Stimulated activated CD8-positive, alpha-beta memory T cell treated with anti-CD3 and anti-CD28 coated beads, Interleukin-15, amount 100 ng/mL, for 4 hours (primary cell): ENCODE measurements at places on chromosomes 12 and 14.

DNA sequence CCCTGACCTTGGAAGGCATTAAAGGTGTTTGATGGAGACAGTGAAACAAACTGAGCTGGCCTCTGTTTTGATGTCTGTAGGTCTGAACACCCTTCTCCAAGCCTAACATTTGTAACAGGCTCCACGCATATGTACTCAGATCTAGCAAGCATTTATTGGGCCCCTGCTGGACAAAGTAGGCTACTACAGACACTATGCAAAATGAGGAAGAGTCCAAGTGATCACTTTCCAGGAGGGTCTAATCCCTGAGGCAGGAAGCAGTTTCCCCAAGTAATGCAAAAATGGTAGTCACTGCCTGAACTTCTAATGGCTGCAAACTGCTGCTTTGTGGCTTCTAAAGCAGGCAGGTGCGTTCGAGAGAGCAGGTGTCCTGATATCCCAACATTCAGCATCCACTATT lies 405.8 kb downstream of the MED13L start:
- no peak for DNase-seq

DNA sequence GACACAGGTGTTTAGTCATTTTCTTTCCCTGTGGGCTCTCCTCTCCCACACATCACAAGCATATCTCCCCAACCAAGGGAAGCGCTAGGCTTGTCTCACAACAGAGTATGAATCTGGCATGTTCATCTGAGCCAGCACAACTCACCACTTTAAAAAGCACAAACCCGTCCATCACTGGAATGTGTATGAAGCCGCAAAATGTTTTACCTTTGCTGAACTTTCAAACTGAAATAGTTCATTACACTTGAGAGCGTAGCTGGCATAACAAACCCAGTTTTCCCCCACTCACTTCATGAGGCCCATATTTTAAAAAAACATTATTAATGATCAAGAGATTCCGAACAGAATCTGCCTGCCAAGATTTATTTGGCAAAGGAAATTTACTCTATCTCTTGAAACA lies 15.8 kb downstream of the NID2 start:
- DNase-seq = no peak

DNA sequence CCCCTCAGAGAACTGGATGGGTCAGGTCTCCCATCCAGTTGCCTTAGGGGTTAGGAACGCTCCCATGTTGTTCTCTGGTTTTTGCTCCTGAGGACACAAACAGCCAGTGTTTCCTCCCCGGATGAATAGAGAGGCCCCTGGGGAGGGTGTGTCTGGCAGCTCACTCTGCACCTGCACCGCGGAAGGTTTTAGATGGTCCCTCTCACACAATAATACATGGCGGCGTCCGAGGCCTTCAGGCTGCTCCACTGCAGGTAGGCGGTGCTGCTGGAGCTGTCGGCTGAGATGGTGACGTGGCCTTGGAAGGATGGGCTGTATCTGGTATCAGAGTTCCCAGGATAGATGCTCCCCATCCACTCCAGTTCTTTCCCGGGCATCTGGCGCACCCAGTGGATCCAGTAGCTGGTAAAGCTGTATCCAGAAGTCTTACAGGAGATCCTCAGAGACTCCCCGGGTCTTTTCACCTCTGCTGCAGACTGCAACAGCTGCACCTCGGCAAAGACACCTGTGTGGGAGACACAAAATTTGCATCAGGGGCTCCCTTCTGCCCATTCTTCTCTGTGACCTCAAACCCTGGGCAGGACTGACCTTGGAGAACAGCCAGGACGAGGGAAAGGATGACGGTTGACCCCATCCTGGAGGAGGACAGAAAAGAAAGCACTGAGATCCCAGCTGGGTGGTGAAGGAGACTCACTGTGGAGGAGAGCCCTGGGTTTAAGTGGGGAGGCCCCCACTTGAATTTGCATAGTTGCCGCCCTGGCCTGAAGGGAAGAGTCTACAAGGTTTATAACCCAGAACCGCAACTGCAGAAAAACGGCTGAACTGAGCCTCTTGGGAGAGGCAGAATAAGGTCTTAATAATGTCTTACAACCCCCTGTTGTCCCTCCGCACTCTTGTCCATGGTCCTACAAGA lies 1324.8 kb downstream of the TMEM121 start:
- no peak for DNase-seq

DNA sequence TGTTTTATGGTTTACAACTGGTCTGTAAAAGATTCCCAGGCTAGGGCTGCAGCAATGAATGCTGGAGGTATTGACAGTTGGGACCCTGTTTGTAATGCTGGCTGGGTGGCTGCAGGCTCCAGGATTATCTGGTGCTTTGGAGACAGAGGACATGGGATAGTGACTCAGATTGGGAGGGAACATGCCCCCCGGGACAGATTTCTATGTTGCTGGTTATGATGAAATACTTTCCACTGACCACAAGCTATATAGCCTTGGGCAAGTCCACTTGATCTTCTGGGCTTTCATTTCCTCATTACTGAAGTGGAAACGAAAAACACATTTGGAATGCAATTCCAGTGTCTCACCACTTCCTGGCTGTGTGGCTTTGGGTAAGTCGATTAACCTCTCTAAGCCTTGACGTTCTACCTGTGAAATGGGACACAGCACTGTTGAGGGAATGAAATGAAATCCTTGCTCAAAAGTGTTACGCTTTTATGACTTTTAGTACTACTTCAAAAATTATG lies 6.3 kb upstream of the TPCN1 start:
- DNase-seq = no peak

- DNase-seq = no peak
Measured at GRCh38 chr14:54746019-54746418, 156.6 kb downstream of the GCH1 start.

GRCh38 chr14:92392711-92393110 lies 69.7 kb downstream of the SLC24A4 start:
- DNase-seq = no peak

DNA sequence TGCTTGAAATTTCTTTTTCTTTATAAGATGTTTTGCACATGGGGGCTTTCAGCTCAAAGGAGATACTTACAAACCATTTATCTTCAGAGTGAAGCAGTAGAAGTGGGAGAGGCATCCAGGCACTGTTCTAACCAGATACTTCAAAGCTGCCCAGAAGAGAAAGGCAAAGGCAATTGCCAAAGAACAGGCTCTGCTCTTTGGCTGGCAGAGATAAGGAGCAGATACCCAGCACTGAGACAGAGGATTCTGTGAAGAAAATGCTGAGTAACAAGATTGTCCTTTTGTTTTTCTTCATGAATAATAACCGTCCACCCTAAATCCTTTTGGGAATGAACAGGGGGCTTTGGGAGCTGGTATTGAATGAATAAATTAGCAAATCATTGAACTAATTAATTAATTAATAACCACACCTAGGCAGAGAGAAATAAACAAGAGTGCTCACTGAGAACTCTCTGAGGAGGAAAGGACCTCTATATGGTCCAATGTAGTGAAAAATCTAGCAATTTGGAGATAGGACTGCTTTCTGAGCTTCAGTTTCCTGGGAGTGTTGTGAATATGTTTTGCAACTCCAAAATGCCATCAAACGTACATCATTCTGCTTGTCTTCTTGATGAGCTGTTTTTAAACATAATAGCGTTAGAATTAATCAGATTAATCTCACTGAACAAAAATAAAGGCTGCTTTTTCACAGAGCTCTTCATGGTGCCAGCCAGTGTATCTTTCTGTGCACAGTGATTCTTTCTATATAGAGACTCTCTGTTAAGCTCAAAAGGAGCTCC lies 192.8 kb upstream of the AMIGO2 start:
- no peak for DNase-seq

DNA sequence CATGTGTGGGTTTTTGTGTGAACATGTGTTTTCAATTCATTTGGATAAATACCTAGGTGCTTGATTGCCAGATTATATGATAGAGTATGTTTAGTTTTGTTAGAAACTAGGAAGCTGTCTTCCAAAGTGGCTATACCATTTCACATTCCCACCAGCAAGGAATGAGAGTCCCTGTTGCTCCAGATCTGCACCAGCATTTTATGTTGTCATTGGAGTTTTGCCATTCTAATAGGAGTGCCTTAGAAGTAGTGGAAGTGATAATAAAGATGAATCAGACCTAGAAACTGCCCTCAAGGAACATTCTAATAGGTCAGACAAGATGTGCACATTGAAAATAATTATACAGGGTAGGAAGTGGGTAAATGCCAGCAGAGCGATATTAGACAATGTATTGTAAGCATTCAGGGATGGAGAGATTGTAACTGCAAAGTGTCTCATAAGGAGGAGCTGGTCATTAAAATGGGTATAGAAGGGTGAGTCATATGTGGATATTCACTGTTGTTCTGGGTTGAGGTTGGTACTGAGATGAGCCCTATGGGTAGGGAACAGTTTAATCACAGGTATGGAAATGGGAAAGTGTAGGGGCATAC lies 71.4 kb downstream of the MNAT1 start:
- DNase-seq = no peak

GRCh38 chr14:64089920-64090319 lies 204.3 kb downstream of the ESR2 start:
- DNase-seq = no peak

DNA sequence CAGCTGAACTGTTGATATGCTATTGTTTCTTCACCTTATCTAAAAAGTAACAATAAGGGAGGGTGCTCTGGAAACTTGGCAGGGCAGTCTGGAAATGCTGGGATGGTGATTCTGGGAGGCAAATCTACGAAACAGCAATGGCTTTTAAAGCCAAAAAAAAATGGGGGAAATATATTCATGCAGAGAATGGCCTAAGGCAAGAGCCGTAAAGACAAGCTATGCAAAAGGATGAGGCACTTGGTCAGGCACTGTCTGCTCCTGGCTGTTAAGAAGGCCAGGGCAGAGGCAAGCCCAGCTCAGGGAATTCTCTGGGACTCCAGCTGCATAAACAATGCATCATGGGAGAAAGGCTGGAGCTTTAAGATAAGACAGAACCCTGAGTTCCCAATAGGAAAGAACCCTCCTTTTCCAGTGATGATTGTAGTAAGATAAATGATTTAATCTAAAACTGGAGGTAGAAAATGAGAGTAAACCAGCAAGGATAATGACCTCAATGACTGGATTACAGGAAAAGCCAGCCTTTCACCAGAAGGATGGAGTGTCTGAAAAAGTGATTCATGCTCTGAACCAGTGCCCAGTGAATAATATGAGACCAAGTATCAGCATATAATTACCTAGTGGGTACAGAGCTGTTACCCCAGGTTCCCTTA lies 46.0 kb downstream of the ITPR2 start:
- no peak for DNase-seq

DNA sequence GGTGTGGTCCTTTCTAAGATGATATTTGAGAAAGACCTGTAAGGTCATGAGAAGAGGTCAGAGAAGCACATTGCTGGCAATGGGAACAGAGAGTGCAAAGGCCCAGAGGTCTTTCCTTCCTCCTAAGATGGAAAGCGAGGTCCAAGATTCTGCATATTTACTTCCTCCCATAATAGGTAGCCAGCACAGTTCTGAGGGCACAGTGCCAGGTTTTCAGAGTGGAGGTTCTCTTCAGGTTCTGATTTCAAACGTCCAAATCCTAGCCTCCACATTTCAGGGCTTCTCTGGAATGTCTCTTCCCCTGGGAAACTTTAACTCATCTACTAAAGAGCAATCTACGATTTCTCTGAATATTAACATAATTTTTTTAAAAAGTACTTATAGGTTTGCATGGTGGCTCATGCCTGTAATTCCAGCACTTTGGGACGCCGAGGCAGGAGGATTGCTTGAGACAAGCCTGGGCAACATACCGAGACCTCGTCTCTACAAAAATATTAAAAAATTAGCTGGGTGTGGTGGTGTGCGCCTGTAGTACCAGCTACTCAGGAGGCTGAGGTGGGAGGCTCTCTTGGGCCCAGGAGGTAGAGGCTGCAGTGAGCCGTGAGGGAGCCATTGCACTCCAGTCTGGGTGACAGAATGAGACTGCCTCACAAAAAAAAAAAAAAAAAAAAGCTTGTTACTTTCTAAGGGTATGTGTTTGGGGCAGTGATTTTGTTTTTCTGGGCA lies 526 bp upstream of the MRPL42 start:
- DNase-seq = no peak

- no peak for DNase-seq
Measured at GRCh38 chr12:42725809-42726208, 136.3 kb upstream of the PRICKLE1 start.

DNA sequence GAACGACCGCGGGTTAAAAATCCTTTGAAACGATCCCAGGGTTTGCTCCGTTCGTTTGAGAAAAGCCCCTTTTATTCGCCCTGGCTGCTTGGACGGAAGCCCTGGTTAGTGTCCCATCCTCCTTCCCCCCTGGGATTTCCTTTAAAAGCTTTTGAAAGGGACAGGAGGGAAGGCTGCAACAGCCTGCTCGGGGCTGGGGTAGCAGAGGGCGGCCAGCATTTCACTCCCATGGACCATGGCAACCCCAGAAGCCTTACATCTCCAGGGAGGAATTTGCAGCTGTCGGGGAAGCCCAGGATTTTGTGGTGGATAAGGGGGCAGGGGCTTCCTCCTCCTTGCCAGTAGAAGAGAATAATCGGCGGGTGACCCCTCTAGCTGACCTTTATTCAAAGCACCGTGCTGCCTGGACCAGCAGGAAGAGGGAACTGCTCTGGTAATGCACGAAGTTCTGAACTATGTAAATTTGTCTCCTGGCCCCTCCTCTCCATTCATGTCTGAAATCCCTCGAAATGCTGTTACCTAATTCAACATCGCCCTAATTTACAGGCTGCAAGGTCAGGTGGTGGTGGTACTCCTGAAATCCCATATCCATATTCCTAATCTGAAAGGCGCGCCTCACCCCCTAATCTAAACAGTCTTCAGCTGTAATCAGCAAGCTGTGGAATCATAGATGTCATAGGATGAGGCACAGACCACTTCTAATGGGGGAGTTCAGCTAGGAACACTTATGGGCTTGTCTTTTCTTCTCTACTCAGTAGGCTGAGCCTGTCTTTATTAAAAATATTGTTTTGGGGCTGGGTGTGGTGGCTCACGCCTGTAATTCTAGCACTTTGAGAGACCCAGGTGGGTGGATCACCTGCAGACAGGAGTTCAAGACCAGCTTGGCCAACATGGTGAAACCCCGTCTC lies 1.0 kb upstream of the CLIP1 start:
- DNase-seq = no peak

GRCh38 chr12:113222730-113223531 lies 1.7 kb downstream of the TPCN1 start:
- no peak for DNase-seq

- DNase-seq = no peak
Measured at GRCh38 chr14:20645481-20645880, 4.0 kb upstream of the OR6S1 start.

- DNase-seq = no peak
Measured at GRCh38 chr12:101929365-101930041, 52.1 kb downstream of the DRAM1 start.

- DNase-seq = no peak
Measured at GRCh38 chr14:101961746-101962502, 2.4 kb upstream of the DYNC1H1 start.

DNA sequence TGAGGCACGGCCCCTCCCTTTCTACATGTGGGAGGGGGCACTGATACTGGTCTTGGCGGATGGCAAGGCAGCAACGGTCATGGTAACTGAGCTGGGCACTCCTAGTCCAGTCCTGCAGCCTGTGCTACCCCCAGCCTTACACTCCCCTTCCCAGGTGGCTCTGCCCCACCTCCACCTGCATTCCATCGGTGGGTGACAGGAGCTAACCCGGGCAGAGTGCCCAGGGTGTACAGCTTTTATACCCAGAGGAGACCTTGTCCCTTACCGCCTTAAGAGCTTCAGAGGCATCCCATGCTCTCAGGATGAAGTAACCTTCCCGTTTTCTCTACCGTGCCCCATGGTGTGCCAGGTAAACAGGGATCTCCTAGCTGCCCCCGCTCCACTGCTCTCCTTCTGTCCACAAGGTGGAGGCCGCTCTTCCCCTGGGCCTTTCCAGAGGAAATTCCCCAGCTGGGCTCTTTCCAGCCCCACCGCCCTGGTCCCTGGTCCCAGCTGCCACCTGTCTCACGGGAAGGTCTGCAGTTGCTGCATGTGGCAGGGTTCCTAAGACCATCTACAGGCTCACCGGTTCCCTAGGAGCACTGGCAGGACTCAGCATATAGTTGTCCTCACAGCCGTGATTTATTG lies 20.5 kb downstream of the BRI3BP start:
- DNase-seq = no peak
